ENCODE measurements at places on chromosomes 12 and 14. TPM values are rescaled to one million over a fixed set of nuclear protein-coding genes. Genes with fewer than 3 reads are reported as not detected.

Gene NR1H4
- 20.5 TPM for total RNA-seq

Gene VRTN
- not detected for total RNA-seq

Gene OR6C68
- not detected for total RNA-seq

Gene DBX2
- total RNA-seq: not detected

Gene CLEC1B
- not detected for total RNA-seq

Gene SLC6A15
- total RNA-seq: 0.32 TPM

Gene PAX9
- 0.25 TPM for total RNA-seq

Gene SBNO1
- 37.3 TPM for total RNA-seq

Gene SERPINA10
- 0.74 TPM for total RNA-seq

Gene PARPBP
- 23.7 TPM for total RNA-seq

Gene PLD4
- not detected for total RNA-seq

Gene ACSM4
- not detected for total RNA-seq

Gene KCNK13
- 0.15 TPM for total RNA-seq

Gene LGMN
- 107 TPM for total RNA-seq

Gene NRIP2
- total RNA-seq: 0.77 TPM

Gene AICDA
- total RNA-seq: not detected

Gene FGF23
- not detected for total RNA-seq

Gene OR10AD1
- total RNA-seq: not detected

Gene C12orf54
- not detected for total RNA-seq

Gene NEUROD4
- total RNA-seq: not detected

Gene INSM2
- total RNA-seq: not detected

Gene TPH2
- total RNA-seq: not detected

Gene CLEC4D
- not detected for total RNA-seq

Gene RBP5
- 2.4 TPM for total RNA-seq

Gene PPP4R4
- 0.27 TPM for total RNA-seq

Gene SERPINA9
- not detected for total RNA-seq

Gene JAG2
- total RNA-seq: 11.0 TPM

Gene SAMD15
- total RNA-seq: not detected

Gene WIF1
- total RNA-seq: 0.20 TPM

Gene DLGAP5
- 10.5 TPM for total RNA-seq

Gene PIWIL1
- total RNA-seq: not detected

Gene SLC6A13
- total RNA-seq: not detected

Gene ACVRL1
- total RNA-seq: 162 TPM

Gene COQ10A
- 4.5 TPM for total RNA-seq

Gene SLC35E3
- total RNA-seq: 7.1 TPM

Gene OTX2
- total RNA-seq: not detected

Gene EFS
- 1.1 TPM for total RNA-seq

Gene SLC24A4
- total RNA-seq: 0.17 TPM

Gene IRAK3
- total RNA-seq: 3.3 TPM

Gene ZDHHC22
- total RNA-seq: 0.07 TPM

Gene IFI27
- total RNA-seq: 709 TPM

Gene CLEC4E
- total RNA-seq: not detected

Gene LMO3
- total RNA-seq: 8.1 TPM

Gene IL31
- not detected for total RNA-seq

Gene ASPG
- total RNA-seq: 7.5 TPM

Gene DDX23
- 150 TPM for total RNA-seq

Gene PTPN6
- 44.8 TPM for total RNA-seq
